ENCODE measurements at places on chromosomes 5 and 9.

DNA sequence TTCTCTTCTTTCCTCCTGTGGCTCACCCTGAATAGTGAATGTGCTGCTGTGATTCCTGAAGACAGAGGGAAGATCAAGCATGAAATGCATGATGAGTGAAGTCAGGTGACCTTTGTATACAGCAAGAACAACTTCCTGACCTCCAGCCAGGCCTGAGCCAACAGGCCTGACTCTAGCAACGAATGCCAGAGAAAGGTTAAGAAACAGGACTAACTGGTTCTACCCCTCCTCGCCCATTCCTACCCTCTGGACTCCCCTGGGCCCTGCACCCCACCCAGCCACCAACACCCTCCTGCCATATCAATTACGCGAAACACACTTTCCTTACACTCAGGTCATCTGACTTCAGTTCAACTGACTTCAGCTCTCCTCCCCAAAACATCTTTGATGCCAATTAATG is 4.9 kb downstream of the SUSD1 start:
- no peak for DNase-seq

GRCh38 chr5:168159425-168159824 is 132.0 kb upstream of the WWC1 start:
- no peak for DNase-seq

GRCh38 chr9:133945977-133946753 is 46.0 kb downstream of the VAV2 start:
- no peak for DNase-seq

DNA sequence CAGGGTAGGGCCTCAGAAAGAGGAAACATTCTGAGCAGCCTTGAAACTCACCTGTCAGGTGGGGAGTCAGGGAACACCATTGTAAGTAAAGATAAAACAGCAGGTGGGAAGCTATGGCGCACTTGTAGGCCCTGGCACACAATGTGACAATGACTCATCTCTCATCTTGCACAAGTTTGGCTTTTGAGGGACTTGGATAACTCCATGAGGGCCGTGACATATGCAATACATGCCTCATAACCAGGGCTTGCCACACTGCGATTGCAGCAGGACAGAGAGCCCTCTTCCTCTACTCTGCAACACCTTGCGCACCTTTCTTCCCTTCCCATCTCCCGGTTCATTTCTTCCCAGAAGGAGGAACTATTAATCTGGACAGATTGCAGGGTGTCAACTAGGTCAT is 144.9 kb downstream of the CEP120 start:
- DNase-seq, result no peak

GRCh38 chr5:7181841-7182240 is 214.1 kb upstream of the ADCY2 start:
- no peak for DNase-seq

- no peak for DNase-seq
These were observed 94.7 kb upstream of the ADAMTSL1 start for GRCh38 chr9:18379073-18379811.

GRCh38 chr9:137390553-137391410 is 32.2 kb downstream of the EXD3 start:
- DNase-seq, result no peak

DNA sequence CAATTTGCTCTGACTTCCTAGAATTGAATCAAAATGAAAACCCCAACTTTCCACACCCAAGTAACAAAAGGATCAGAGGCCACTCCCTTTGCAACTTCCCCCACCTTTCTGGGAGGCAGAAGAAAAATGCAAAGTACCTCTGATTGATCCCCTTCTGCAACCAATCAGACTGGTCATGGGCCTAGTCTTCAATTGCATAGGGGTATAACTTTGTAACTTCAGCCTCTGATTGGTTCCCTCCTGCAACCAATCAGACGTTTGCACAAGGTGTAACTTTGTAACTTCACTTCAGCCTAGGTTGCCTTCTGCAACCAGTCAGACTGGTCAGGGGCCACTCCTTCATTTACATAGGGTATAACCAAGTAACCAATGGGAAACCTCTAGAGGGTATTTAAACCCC is 38.3 kb upstream of the CNOT6 start:
- no peak for DNase-seq

GRCh38 chr5:37988454-37989046 is 148.7 kb upstream of the GDNF start:
- DNase-seq, result no peak

- no peak for DNase-seq
These were observed 9.2 kb upstream of the SEMA6A start for GRCh38 chr5:116583862-116584222.

DNA sequence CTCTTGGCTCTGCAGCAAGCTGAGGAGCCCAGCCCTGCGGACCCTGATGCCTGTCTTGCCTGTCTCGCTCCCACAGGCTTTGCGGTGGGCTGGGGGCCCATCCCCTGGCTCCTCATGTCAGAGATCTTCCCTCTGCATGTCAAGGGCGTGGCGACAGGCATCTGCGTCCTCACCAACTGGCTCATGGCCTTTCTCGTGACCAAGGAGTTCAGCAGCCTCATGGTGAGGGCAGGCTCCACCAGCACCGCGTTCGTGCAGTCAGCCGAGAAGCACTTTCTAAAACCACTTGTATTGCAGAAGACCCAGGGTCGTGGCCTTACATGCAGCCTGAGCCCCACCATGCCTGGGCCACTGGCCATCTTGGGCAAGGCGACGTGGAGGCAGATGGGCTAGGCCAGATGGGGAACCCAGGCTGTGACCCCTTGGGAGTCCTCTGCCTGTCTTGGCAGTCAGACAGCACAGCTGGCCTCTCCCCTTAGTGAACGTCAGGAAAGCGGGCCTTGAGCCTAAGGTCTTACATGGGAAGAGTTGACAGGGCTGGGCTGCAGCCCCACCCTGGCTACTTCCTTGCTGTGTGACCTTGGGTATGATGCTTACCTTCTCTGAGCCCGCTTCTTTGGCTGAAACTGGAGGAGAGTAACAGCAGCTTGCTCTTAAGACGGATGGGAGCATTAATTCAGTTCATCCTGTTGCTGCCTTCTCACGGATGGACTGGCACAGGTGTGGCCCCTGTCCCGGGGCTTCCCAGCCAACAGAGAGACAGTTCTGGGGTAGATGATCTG is 8.6 kb downstream of the SLC2A8 start:
- DNase-seq, result no peak

DNA sequence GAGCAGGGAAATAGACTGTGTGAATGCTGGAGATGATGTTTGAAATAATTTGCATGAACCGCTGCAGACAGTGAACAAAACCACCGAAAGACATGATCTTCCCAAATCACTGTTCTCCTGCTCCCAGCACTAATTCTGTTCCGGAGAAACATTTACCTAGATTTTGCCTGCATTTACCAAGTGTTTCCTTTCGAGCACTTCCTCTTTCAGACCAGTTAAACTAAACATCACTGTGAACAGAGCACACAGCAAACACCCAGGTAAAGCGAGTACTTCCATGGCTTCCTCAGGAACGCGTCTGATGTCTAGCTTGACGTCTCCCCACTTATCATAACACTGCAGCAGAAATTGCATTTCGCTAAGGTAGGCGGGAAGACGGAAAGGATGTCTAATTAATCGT is 45.1 kb upstream of the PTCH1 start:
- DNase-seq, result no peak

DNA sequence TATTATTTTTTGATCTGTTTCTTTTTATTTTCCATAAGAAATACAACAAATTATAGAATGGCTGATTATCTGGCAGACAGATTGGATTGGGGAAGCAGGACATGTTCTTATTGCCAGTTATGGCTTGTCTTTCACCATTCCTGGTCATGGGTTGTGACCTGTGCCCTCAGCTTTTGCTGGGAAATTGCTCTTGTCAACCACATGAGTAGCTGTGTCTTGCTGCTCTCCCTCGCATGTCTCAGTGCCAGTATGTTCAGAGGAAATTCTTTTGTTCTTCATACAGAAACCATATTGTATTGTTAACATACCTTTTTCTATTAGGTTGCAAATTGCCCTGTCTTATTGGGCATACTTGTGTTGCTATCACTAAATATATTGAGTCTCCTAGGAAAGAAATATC is 344.1 kb downstream of the OSTF1 start:
- DNase-seq, result no peak

GRCh38 chr5:39486361-39486760 is 61.6 kb upstream of the DAB2 start:
- DNase-seq, result no peak

DNA sequence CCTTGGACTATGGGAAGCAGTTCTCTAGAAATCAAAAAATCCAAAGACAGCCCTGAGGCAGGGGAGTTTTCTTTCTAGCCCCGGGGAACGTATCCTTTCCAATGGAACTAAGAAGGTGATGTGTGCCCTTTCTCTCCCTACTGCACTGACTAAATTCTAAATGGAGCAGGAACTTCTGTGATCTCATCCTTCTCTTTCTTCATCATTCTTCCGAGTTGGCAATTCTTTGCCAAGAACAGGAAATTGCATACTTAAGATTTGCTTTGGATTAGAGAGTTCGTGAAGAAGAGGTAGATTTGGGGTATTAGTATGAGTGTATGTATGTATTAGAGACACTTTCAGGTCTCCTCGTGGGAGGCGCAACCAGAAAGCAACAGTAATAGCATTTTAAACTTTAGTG is 178.0 kb upstream of the PIK3R1 start:
- DNase-seq, result no peak

GRCh38 chr9:94005272-94005901 is 50.2 kb upstream of the BARX1 start:
- DNase-seq, result no peak

- no peak for DNase-seq
These were observed at the start of the genes ENTR1 and PMPCA for GRCh38 chr9:136410500-136411287. Gene ENTR1 (minus strand): TSS chr9:136410614. CDS start chr9:136410397, 217 bp downstream. Gene PMPCA (plus strand): TSS chr9:136410658. CDS start chr9:136410669, 11 bp downstream.
